Bone marrow (tissue), 2 donors: ENCODE measurements at places on chromosomes 6 and 20.

- no peak for DNase-seq
Measured at GRCh38 chr6:132041706-132042105, 90.5 kb upstream of the CCN2 start.

DNA sequence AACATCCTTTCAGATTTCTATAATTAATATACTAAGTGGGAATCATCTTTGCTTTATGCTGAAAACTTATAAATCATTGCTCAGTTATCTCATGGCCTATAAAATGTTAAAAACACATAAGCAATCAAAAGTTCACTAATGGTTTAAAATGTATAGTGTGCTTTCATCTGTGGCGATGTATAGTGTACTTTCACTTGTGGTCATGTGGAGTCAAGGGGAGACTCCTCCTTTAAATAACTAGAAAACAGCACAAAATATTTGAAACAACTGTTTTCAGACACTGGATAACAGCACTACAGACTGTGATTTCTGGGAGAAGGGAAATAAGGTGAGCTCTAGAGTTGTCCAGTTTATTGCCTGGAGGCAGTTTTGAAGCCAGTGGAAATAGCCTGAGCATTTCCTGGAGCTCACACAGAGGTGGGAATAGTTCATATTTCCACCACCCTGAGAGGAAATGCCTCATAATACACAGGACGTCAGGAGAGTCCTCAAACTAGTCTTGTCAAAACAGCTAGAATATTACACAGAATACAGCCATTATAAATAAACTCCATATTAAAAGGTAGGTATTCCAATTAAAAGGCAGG, 89.4 kb downstream of the CEP162 start:
- no peak for DNase-seq

- no peak for DNase-seq
Measured at GRCh38 chr6:92377137-92377536, 1042.2 kb downstream of the EPHA7 start.

- no peak for DNase-seq
Measured at GRCh38 chr20:45959956-45960630, 11.9 kb downstream of the ZNF335 start.

- no peak for DNase-seq
Measured at GRCh38 chr6:160899671-160900430, 91.7 kb upstream of the MAP3K4 start.

DNA sequence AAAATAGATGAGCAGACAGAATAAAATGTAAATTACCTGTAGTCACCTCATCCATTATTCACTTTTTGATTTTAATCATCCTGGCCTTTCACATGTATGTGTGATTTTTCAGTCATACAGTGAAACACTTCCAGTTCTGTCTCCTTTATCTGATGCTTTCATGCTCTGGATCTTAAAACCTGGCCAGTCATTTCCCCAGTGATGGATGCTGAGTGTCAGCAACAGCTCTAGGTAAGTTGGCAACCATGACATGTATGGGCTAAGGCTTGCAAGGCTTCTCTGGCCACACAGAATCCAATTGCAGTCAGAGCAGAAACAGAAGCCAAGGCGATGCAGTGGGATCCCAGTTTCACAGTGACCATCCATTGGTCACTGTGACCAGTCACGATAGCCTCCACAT, 35.8 kb downstream of the FBXO9 start:
- DNase-seq: no peak

GRCh38 chr20:61127311-61128039, 124.6 kb upstream of the CDH4 start:
- no peak for DNase-seq

- DNase-seq: no peak
Measured at GRCh38 chr20:25499855-25500434, 85.4 kb downstream of the NINL start.

DNA sequence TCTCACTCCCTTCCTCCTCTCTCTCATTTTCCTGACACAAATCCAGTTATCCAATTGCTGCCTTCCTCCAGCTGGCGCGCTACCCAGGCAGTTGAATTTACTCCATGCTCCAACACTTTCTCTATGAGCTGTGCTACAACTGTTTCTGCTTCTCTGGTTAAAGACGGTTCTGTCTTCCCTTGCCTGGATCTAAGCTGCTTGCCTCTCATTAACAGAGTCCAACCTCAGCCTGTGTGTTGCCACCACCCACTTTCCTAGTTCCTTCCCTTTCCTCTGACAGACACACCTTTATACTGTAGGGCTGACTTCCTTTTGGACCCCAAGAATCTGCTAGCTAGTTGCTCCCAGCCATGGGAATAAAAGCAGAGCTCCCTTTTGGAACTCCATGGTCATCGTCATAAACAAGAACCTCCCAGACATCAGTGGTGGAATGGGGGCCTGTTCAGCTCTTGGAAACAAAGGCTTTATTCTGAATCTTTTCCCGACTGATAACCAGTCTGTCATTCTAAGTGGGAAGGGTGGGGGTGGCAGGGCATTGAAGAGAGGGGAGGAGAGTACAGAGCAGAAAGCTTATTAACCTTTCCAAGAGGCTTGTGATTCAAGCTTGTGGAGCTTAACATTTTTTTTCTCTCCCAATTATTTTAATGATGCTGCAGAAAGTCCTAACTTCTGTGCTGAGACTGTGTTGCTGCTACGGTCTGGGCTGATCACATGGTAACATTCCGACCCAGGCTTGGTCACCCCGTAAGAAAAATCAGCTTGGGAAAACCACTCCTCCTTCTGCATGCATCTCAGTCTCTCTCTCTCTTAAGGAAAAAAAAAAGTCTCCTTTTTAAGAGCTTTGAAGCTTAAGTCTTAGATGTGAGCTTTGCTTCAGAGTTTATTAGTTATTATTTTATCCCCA, 31.3 kb upstream of the BMP2 start:
- no peak for DNase-seq

DNA sequence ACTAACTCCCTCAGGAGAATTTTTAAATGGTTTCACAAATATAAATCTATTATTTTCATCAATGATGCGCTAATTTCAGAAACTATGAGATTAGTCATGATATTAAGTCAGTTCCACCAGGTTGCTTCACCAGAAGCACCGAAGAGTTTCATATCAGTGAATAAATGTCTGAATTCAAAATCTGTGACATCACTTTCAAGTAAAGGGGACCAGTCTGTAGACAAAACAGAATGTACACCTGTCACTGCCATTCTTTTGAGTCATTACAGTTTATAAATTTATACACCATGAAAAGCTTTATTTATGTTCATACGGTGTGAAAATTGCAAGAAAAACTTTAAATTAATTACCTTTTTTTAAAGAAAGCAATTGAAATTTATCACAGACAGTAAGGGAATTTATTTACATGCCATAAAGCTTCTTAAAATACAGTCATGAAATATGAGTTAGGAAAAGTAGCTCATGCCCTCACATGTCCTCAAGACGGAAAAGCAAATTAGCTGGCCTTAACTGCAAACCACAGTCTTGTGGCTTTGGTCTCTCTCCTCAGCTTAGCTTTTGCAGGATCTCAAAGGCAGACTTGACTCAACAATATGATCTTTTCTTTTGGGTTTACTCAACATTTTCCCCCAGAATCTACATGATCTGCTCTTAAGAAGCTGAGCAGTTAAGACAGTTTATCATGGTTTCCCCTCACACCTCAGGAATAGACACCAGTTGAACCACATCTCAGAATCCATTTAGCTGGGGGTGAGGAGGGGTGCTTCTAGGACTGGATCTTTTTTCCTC, 177.7 kb upstream of the MCHR2 start:
- no peak for DNase-seq

GRCh38 chr6:33848484-33848883, 44.7 kb upstream of the MLN start:
- no peak for DNase-seq

- no peak for DNase-seq
Measured at GRCh38 chr20:37243937-37244571, 17.6 kb downstream of the GHRH start.

DNA sequence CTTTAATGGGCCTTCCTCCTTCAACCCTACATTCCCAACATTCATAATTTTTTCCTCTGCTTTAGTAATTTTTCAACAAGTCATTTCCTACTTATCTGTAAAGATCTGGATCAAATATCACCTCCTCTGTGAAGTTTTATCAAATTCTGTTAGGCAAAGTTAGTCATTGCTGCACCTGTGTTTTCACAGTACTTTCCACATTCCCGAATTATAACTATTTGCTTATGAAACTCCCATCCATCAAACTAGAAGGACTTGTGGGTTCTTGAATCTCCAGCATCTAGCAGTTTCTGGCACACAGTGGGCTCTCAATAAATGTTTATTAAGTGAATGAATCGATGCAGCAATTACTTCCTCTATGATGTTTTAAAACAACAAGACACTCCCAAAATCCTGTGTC, 257.6 kb downstream of the HDGFL1 start:
- DNase-seq: no peak

DNA sequence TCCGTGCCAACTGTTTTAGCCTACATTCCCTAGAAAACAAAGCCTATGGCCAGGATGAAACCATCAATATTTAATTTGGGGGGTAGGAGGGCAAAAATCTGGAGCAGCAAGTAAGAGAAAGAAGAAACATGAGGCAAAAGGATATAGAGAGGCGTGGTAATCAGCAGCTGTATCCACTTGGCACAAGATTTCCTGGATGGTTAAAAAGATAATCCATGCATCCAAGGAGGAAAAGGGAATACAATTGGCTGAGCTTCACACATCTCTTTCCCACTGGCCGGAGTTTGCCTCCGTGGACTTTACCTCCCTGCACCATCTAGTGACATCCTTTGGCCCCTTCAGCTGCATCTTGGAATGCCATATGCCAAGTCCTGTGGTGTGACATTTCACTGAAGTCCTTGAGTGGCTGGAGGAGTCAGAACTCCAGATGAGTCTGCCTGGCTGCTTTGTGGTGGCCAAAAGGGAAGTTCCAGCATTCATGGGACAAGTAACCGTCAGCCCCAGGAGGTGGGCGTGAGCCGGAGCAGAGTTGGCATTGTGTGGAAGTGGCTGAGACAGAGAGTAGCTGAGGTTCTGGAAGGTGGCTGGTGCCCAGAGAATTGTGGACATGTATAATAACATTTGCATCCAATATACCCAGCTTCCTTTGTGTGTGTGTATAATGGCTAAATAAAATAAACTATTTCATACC, 13.7 kb upstream of the TMX4 start:
- DNase-seq: no peak
